Naive thymus-derived CD4-positive, alpha-beta T cell (primary cell): ENCODE measurements at places on chromosomes 1 and 21. TPM values are rescaled to one million over a fixed set of nuclear protein-coding genes. Genes with fewer than 3 reads are reported as not detected.

- no peaks in the 10 kb centered on the region for H3K27me3 ChIP-seq
- no peaks in the 10 kb centered on the region for H3K4me1 ChIP-seq
- H3K36me3 ChIP-seq, result no peaks in the 10 kb centered on the region
- H3K4me3 ChIP-seq, result no peak overlapping the region
- no peak for DNase-seq
- no peak overlapping the region for H3K27ac ChIP-seq
Measured at GRCh38 chr1:54559111-54559548, 11.1 kb downstream of the ACOT11 start.

DNA sequence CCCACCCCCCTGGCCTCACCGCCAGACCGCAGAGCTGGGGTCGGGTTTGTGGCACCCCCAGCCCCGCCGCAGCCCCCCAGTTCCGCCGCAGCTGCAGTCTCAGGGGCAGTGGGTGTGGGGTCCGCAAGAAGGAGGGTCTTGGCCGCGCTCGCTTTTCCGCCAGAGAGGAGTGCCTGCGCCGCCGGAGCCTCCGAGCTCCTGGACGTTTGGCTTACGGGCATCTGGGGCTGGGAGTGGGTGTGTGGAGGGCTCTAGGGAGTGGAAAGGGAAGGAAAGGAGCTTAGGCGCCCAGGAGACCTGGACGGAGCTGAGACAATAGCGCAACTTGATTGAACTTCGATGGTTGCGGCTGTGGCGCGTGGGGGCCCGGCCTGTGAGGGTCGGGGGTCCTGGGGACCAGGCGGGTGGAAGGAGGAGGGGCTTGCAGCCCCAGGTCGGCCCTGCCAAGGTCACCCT, 88.8 kb upstream of the IPO9 start:
- DNase-seq, result no peak
- H3K36me3 ChIP-seq, result no peaks in the 10 kb centered on the region
- peaks cover 8% of the 10 kb centered on the region for H3K27me3 ChIP-seq
- H3K4me3 ChIP-seq, result peak overlapping the region; percentile 48
- H3K4me1 ChIP-seq, result no peaks in the 10 kb centered on the region
- peak overlapping the region; percentile 45 for H3K27ac ChIP-seq

DNA sequence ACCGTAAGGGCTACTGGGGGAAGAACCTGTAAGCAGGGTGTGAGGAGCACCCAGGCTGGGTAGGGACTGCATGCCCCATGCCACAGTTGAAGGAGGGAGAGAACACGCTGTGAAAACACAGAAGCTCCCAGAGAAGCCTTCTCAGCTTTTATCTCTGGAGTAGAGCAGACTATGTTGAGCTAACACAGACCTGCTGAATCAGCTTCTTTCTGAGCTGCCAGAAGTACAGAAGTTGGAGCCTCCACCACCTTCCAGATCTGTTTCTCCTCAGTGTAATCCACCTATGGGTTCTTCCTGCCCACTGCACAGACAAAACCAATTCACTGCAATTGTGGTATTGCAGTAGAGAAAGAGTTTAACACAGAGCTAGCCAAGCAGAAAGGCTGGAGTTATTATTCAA, 5.4 kb downstream of the YBEY start:
- H3K27me3 ChIP-seq, result no peaks in the 10 kb centered on the region
- H3K27ac ChIP-seq, result no peak overlapping the region
- H3K4me3 ChIP-seq, result no peak overlapping the region
- H3K36me3 ChIP-seq, result no peaks in the 10 kb centered on the region
- no peaks in the 10 kb centered on the region for H3K4me1 ChIP-seq
- no peak for DNase-seq

The CCDC181 gene
- polyA plus RNA-seq, result not detected

The PALMD gene
- not detected for polyA plus RNA-seq

- H3K36me3 ChIP-seq, result no peaks in the 10 kb centered on the region
- DNase-seq, result no peak
Measured at GRCh38 chr1:21495225-21495820, 13.9 kb upstream of the ALPL start.

- no peak overlapping the region for H3K4me3 ChIP-seq
- no peaks in the 10 kb centered on the region for H3K36me3 ChIP-seq
- no peak for DNase-seq
- H3K4me1 ChIP-seq, result peaks cover 6% of the 10 kb centered on the region
- no peak overlapping the region for H3K27ac ChIP-seq
Measured at GRCh38 chr1:53678938-53679825, 59.8 kb downstream of the GLIS1 start.

The SOX13 gene
- not detected for polyA plus RNA-seq

DNA sequence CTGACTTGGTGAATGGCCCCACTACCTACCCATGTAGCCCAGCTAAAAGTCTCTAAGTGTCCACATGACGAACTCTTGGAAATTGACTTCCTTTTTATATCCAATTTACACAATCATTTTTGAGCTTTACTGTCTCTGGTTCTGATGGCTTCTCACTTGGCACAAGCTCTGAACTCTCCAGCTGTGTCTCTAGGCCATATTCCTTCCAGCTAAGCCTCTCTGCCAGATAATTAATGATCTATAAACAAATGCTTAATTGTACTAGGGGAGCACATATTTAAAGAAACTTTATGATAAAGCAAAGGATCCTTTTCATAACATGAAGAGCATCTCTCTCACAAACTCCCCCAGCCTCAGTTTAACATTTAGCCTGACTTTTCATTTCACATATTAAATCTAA, 16.3 kb upstream of the BEND5 start:
- DNase-seq, result no peak
- H3K27ac ChIP-seq, result no peak overlapping the region
- no peaks in the 10 kb centered on the region for H3K36me3 ChIP-seq
- no peak overlapping the region for H3K4me3 ChIP-seq
- H3K27me3 ChIP-seq, result no peaks in the 10 kb centered on the region

GRCh38 chr1:38353956-38354355, 307.4 kb upstream of the POU3F1 start:
- H3K36me3 ChIP-seq, result no peaks in the 10 kb centered on the region
- no peaks in the 10 kb centered on the region for H3K4me1 ChIP-seq
- no peaks in the 10 kb centered on the region for H3K27me3 ChIP-seq
- no peak overlapping the region for H3K27ac ChIP-seq

- H3K36me3 ChIP-seq, result no peaks in the 10 kb centered on the region
- H3K4me3 ChIP-seq, result no peak overlapping the region
Measured at GRCh38 chr1:107318932-107319331, 178.1 kb downstream of the NTNG1 start.

DNA sequence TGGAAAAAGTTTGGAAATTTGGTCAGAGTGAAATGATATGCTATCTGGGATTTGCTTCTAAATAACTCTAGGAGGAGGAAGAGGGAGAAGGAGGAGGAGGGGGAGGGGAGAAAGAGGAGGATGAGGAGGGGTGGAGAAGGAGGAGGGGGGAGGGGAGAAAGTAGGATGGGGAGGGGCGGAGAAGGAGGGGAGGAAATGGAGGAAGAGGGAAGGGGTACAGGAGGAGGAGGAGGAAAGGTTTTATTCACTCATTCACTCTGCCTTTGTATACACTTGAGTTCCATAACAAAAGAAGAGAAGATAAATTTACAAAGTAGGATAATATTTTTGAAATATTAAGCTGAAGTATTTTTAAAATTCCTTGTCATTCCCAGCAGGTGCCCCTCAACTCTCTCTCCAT, 6.3 kb upstream of the VPS26C start:
- H3K27me3 ChIP-seq, result no peaks in the 10 kb centered on the region
- H3K4me1 ChIP-seq, result peaks cover 4% of the 10 kb centered on the region
- no peak overlapping the region for H3K27ac ChIP-seq
- no peak for DNase-seq
- H3K4me3 ChIP-seq, result no peak overlapping the region

DNA sequence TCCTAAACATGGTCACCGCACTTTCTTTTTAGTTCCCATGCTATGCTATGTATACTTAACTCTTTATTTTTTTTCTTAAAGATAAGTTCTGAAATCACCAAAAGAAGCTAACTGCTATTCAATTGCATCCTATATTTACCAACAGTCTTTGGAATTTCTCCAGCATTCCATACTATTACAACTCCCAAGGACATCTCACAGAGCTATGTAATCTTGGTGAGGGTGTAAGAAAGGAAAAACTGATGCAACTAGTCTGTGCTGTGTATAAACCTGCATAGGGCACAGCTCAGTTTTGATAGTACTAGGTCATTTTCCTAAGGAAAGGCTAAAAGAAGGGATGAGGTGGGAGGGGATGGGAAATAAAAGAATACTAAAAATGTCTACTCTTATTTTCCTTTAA, 78.0 kb downstream of the PTPN14 start:
- no peaks in the 10 kb centered on the region for H3K27me3 ChIP-seq
- no peak overlapping the region for H3K4me3 ChIP-seq
- no peak for DNase-seq
- H3K36me3 ChIP-seq, result no peaks in the 10 kb centered on the region
- no peaks in the 10 kb centered on the region for H3K4me1 ChIP-seq
- H3K27ac ChIP-seq, result no peak overlapping the region

DNA sequence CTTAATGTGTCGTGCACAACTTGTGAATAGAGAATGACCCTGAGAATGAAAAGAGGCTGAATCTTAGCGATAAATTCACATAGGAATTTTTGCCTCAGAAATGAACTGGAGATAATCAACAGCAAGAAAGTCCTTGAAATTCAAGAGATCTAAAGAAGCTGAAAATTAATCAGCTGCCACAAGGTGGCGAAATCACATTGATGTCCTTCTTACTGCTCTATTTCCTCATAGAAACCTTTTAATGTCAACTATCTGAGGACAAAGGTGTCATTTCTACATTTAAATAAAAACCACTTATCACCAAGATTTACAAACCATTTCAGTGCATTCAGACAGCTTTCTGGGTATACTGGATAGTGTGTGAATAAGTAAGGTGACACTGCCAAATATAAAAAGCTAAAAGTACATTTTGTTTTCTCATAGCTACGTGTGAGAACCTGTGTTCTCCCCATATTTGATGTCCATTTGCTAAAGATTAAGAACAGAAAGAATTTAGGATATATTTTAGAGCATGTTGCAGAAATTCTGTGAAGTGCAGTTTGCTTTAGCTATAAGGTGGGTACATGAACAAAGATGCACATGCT, 485.3 kb upstream of the PTBP2 start:
- H3K4me3 ChIP-seq, result no peak overlapping the region
- no peaks in the 10 kb centered on the region for H3K4me1 ChIP-seq
- H3K36me3 ChIP-seq, result no peaks in the 10 kb centered on the region
- no peak for DNase-seq

GRCh38 chr1:75786901-75787493, 941 bp downstream of the RABGGTB start:
- no peak for DNase-seq
- peaks cover 29% of the 10 kb centered on the region for H3K36me3 ChIP-seq
- H3K4me1 ChIP-seq, result peaks cover 46% of the 10 kb centered on the region
- H3K27ac ChIP-seq, result peak overlapping the region; percentile 83
- H3K27me3 ChIP-seq, result no peaks in the 10 kb centered on the region

DNA sequence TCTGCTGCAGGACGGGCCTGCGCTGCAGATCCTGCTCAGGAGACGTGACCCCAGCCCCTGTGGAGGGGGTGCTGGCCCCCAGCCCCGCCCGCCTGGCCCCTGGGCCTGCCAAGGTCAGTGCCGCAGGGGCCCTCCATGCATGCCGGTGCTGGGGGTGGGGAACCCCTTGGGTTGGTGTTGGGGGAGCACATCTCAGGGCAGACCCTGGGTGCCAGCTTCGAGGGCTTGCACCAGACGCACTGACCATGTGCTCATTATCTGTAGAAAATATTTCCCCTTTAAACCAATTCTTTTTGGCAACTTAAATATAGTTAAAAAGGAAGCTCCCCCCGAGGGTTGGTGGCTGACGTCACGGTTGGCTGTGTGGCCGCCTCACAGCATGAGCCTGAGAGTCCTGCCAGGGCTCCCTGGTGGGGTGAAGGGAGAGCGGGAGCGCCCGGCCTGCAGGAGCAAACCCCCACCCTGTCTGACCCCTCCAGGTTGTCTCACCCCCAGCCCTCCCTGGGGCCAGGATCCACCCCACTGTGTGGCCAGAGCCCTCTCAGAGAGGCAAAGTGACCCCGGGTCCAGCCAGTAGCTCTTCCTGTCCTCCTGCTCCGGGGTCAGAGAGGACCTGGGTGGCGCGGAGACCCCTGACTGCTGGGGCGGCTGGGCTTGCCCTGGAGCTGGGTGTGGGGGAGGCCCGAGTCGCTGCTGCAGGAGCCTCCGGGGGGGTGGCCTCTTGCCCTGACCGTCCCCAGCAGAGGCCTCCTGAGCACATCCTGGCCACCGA, 5.3 kb upstream of the PFKL start:
- DNase-seq, result no peak
- no peak overlapping the region for H3K4me3 ChIP-seq
- peaks cover 14% of the 10 kb centered on the region for H3K4me1 ChIP-seq
- H3K27ac ChIP-seq, result peak overlapping the region; percentile 35
- H3K36me3 ChIP-seq, result no peaks in the 10 kb centered on the region

DNA sequence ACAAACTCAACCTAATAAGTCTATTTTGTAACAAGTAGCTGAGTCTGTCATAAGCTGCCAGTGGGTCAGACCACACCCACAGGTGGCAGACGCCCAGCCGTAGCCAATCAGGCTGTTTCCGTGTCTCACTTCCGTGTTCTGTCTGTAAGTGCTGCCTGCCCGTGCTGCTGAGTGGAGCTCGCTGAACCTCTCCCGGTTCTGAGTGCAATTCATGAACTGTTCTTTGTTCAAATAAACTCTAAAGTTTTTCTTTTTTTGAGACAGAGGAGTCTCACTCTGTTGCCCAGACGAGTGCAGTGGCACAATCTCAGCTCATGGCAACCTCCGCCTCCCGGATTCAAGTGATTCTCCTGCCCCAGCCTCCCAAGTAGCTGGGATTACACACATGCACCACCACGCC, 25.1 kb downstream of the POFUT2 start:
- H3K27ac ChIP-seq, result no peak overlapping the region
- no peaks in the 10 kb centered on the region for H3K27me3 ChIP-seq
- no peak overlapping the region for H3K4me3 ChIP-seq
- peaks cover 39% of the 10 kb centered on the region for H3K36me3 ChIP-seq
- peaks cover 17% of the 10 kb centered on the region for H3K4me1 ChIP-seq

DNA sequence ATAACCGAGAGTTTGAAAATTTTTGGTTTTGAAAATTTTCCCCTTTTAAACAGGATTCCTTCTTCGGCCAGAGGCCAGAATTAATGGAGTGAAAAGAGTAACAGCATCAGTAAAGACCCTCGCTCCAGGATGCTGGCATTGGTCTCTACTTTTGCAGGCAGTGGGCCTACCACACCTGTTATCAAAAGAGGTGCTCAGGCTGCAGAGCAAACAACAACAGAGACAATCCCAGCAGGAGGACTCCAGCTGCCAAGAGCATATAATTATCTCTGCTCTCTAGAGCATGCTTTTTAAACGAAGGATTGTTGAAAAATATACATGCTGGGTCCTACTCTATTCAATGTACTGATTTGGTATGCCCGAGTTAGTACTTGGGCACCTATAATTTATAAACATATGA, 1048.5 kb downstream of the PLA2G4A start:
- H3K27ac ChIP-seq, result no peak overlapping the region
- no peak overlapping the region for H3K4me3 ChIP-seq
- H3K27me3 ChIP-seq, result no peaks in the 10 kb centered on the region
- no peaks in the 10 kb centered on the region for H3K4me1 ChIP-seq
- no peaks in the 10 kb centered on the region for H3K36me3 ChIP-seq

GRCh38 chr1:187383366-187383765, 554.6 kb downstream of the PLA2G4A start:
- H3K4me3 ChIP-seq, result no peak overlapping the region
- no peaks in the 10 kb centered on the region for H3K27me3 ChIP-seq
- no peaks in the 10 kb centered on the region for H3K4me1 ChIP-seq
- no peaks in the 10 kb centered on the region for H3K36me3 ChIP-seq
- H3K27ac ChIP-seq, result no peak overlapping the region

The PSMA5 gene
- 81.9 TPM for polyA plus RNA-seq

- H3K27ac ChIP-seq, result no peak overlapping the region
- H3K4me1 ChIP-seq, result no peaks in the 10 kb centered on the region
- DNase-seq, result no peak
- no peaks in the 10 kb centered on the region for H3K27me3 ChIP-seq
- H3K4me3 ChIP-seq, result no peak overlapping the region
Measured at GRCh38 chr1:242398351-242398750, 126.1 kb downstream of the PLD5 start.
